ENCODE measurements at places on chromosomes 2 and 18.

- H3K27me3 ChIP-seq: no peaks in the 10 kb centered on the region
- no peak overlapping the region for H3K4me3 ChIP-seq
- H3K36me3 ChIP-seq: no peaks in the 10 kb centered on the region
- H3K27ac ChIP-seq: no peak overlapping the region
Measured at GRCh38 chr18:66769375-66769774, 165.5 kb upstream of the CDH19 start.

DNA sequence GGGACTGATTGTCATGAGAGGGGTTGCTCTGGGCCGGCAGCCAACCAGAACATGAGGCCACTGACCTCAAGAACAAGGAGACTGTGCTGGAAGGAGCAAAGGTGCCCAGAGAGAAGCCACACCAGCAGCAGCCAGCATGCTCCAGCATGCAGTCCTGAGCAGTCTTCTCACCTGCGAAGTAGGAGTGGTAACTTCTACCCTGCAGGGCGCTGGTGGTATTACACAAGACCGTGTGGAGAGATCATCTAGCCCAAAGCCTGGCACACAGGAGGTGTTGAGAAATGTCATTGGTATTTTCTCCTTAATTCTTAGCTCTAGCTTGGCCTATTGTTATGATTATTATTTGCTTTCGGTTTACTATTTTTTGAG, 132.7 kb downstream of the TSN start:
- H3K4me3 ChIP-seq: no peak overlapping the region
- DNase-seq: no peak
- H3K4me1 ChIP-seq: no peaks in the 10 kb centered on the region
- peaks cover 20% of the 10 kb centered on the region for H3K27me3 ChIP-seq

GRCh38 chr2:129233166-129233565, 746.3 kb upstream of the RAB6C start:
- no peaks in the 10 kb centered on the region for H3K36me3 ChIP-seq
- DNase-seq: no peak
- H3K27ac ChIP-seq: no peak overlapping the region
- H3K27me3 ChIP-seq: peaks cover 2% of the 10 kb centered on the region

- H3K4me3 ChIP-seq: no peak overlapping the region
- DNase-seq: no peak
- H3K27ac ChIP-seq: no peak overlapping the region
- H3K4me1 ChIP-seq: peaks cover 4% of the 10 kb centered on the region
- H3K27me3 ChIP-seq: no peaks in the 10 kb centered on the region
Measured at GRCh38 chr2:150931451-150931850, 330.2 kb downstream of the RBM43 start.

- DNase-seq: no peak
- H3K27me3 ChIP-seq: no peaks in the 10 kb centered on the region
- H3K27ac ChIP-seq: no peak overlapping the region
- H3K36me3 ChIP-seq: no peaks in the 10 kb centered on the region
- H3K4me1 ChIP-seq: no peaks in the 10 kb centered on the region
- no peak overlapping the region for H3K4me3 ChIP-seq
Measured at GRCh38 chr2:117760916-117761315, 53.6 kb upstream of the DDX18 start.

DNA sequence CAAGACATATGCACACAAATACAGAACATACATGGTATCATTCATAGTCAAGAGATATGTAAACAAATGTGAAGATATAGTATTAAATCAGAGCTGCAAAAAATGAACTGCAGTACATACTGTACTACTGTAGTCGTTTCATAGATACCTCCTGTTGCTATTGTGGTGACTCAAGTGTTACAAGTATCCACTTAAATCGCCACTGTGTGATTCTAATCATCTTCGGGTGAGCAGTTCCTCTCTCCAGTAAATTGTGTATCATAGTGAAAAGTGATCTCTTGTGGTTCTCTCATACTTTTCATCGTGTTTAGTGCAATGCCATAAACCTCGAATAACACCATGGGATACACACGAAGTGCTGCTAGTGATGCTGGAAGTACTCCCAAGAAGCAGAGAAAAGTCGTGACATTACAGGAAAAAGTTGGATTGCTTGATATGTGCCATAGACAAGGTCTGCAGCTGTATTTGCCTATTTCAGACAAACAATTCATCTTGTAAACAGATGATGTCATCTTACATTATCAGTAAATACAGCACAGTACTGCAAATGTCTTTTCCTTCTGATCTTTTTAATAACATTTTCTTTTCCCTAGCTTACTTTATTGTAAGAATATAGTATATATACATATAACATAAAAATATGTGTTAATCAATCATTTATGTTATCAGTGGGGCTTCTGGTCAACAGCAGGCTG, 222.2 kb downstream of the BCL11A start:
- H3K36me3 ChIP-seq: peaks cover 2% of the 10 kb centered on the region
- H3K27ac ChIP-seq: no peak overlapping the region
- no peak overlapping the region for H3K4me3 ChIP-seq
- no peak for DNase-seq
- H3K27me3 ChIP-seq: no peaks in the 10 kb centered on the region

DNA sequence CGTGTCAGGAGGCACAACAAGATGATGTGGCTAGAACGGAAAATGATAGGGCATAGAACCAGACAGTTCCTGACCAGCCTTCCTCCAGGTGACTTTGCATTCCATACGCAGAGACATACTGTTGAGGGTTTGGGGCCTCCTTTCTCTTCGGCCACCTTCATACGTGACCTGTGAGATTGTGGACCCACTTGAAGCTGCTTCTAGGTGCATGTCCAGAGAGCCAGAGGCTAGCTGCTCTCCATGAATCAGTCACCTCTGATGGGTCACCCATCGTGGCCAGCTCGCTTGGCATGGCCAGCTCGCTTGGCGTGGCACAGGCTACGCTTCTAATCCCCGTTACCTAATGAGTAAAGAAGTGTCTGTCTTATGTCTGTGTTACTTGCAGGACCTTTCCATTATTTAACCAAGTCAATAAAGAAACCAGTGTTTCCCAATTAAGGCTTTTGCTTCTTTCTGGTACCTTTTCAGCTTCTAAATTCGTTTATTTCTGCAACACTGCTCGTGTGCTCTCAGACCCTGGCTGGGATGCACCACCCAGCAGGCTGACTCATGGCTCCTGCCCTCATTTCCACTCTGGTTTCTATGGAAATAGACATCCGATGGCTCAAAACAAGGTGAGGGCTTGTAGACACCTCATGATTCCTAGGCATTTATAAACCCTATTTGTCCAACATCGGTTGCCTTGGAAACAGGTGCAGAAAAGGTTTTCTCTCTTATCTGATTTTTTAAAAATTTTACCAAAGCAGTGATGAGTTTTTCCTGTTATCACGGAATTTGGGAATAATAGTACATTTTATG, 86.7 kb upstream of the B3GNT7 start:
- H3K4me3 ChIP-seq: no peak overlapping the region
- H3K36me3 ChIP-seq: peaks cover 8% of the 10 kb centered on the region
- H3K27ac ChIP-seq: no peak overlapping the region
- peaks cover 6% of the 10 kb centered on the region for H3K4me1 ChIP-seq
- no peak for DNase-seq
- peaks cover 3% of the 10 kb centered on the region for H3K27me3 ChIP-seq

GRCh38 chr2:238911376-238912227, 63.7 kb downstream of the TWIST2 start:
- H3K27me3 ChIP-seq: peaks cover 12% of the 10 kb centered on the region
- no peak overlapping the region for H3K4me3 ChIP-seq
- no peak for DNase-seq
- H3K4me1 ChIP-seq: no peaks in the 10 kb centered on the region

DNA sequence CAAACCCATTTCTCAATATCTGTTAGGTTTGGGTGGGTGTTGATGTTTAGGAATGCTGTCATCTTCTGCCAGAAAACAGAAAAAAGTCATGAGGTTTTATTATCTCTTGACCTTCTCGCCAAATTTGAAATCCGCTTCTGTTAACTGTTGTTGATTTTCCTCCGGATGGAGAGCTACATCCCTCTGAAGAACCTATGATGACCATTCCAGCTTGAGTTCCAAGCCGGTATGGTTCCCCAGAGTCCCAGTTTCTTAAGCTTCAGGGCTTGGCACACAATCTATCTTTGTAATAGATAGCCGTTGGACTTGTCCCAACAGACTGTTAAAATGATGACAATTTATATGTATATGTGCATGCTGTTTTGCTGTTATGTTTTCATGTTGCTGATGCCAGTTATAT, 1201.0 kb downstream of the LRP1B start:
- no peak overlapping the region for H3K27ac ChIP-seq
- no peak overlapping the region for H3K4me3 ChIP-seq
- H3K4me1 ChIP-seq: no peaks in the 10 kb centered on the region
- no peaks in the 10 kb centered on the region for H3K36me3 ChIP-seq
- H3K27me3 ChIP-seq: no peaks in the 10 kb centered on the region
- no peak for DNase-seq

GRCh38 chr18:9694174-9694573, 13.9 kb upstream of the RAB31 start:
- H3K27ac ChIP-seq: no peak overlapping the region
- no peak for DNase-seq
- no peaks in the 10 kb centered on the region for H3K36me3 ChIP-seq
- H3K27me3 ChIP-seq: peaks cover 23% of the 10 kb centered on the region

GRCh38 chr2:236242057-236242495, 22.1 kb downstream of the ASB18 start:
- H3K27ac ChIP-seq: no peak overlapping the region
- DNase-seq: no peak
- peaks cover 51% of the 10 kb centered on the region for H3K27me3 ChIP-seq
- H3K4me3 ChIP-seq: no peak overlapping the region

- no peak overlapping the region for H3K27ac ChIP-seq
- peaks cover 23% of the 10 kb centered on the region for H3K27me3 ChIP-seq
- no peaks in the 10 kb centered on the region for H3K36me3 ChIP-seq
Measured at GRCh38 chr18:57983965-57984364, 60.1 kb upstream of the NEDD4L start.

GRCh38 chr2:45256867-45257641, 247.8 kb upstream of the SIX2 start:
- no peak for DNase-seq
- no peak overlapping the region for H3K4me3 ChIP-seq
- no peaks in the 10 kb centered on the region for H3K36me3 ChIP-seq
- H3K4me1 ChIP-seq: peaks cover 47% of the 10 kb centered on the region
- H3K27ac ChIP-seq: peak overlapping the region; percentile 75
- peaks cover 2% of the 10 kb centered on the region for H3K27me3 ChIP-seq

- no peak overlapping the region for H3K27ac ChIP-seq
- H3K27me3 ChIP-seq: peaks cover 3% of the 10 kb centered on the region
- no peak overlapping the region for H3K4me3 ChIP-seq
- no peaks in the 10 kb centered on the region for H3K36me3 ChIP-seq
Measured at GRCh38 chr2:4900861-4901770, 791.1 kb upstream of the SOX11 start.

DNA sequence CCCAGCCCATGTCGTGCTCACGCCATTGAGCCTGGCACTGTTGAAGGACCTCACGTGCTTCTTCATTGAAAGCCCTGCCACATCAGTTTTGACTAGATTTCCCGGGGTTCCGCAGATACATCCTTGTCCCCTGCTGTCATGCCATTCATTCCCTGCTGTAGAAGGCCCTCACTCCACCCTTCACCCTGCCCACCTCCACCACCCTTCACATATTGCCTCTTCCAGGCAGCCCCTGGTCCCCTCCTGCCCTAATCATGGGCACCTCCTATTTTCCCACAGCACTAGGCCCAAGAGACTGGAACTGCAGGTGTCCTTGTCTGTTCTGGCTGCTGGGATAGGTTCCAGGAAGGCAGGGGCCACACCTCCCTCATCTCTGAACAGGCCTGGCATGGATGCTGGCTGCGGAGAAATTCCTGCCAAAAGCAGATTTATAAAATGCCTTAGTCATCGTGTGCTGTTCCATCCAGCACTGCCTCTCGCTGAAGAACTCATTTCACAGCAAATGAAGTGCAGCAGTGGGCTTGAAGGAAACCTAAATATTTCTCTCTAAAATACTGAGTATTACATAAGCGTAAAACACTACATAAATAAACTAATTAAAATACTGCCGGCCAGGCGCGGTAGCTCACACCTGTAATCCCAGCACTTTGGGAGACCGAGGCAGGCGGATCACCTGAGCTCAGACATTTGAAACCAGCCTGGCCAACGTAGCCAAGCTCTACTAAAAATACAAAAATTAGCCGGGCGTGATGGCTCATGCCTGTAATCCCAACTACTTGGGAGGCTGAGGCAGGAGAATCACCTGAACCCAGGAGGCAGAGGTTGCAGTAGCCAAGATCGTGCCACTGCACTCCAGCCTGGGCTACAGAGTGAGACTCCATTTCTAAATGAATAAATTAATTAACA, 38.4 kb downstream of the EIF4E2 start:
- no peaks in the 10 kb centered on the region for H3K27me3 ChIP-seq
- H3K27ac ChIP-seq: no peak overlapping the region
- H3K4me3 ChIP-seq: no peak overlapping the region
- DNase-seq: no peak

GRCh38 chr2:9707008-9707407, 76.2 kb upstream of the YWHAQ start:
- H3K36me3 ChIP-seq: no peaks in the 10 kb centered on the region
- no peaks in the 10 kb centered on the region for H3K27me3 ChIP-seq
- no peak overlapping the region for H3K4me3 ChIP-seq
- no peak for DNase-seq
- peak overlapping the region; percentile 77 for H3K27ac ChIP-seq

DNA sequence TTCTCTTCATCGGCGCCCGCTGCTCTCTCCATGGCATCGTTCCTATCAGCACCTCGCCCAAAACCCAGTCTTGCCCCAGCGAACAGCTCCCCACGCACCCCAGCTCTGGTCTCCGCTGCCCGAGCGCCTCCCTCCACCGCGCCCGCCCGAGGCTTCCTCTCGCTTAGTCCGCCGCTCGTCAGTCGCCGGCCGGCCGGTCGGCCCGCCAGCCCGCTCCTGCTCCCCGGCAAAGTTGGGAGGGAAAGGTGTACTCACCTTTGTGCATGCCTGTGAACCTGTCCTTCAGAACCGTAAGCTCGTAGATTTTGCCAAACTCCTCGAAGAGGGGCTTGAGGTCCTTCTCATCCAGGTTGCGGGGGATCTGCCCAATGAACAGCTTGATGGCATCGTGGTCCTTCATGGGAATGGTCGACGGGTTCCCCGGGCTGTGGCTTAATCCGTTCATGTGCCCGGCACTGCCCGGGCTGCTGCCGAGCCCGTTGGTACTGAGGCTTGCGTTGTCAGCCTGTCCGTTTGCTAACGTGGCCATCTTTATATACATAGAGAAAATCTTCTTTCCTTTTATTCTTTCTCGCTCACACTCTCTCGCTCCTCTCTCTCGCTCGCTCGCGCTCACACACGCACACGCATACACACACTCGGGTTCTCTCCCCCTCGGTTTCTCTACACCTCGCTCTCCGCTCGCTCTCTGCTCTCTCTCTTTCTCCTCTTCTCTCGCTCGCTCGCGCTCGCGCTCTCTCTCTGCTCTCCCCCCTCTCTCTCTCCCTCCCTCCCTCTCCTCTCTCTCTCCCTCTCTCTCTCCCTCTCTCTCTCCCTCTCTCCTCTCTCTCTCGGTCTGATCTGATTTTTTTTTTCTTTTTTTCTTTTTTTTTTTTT, at the start of gene CELF4:
CELF4 (minus strand) TSS at position 698 of the 876 bp plus-strand sequence.
- DNase-seq: no peak
- H3K27me3 ChIP-seq: peaks cover 86% of the 10 kb centered on the region
- H3K36me3 ChIP-seq: no peaks in the 10 kb centered on the region
- H3K4me3 ChIP-seq: peak within 1 kb of the TSS; percentile 79
- peak within 1 kb of the TSS; percentile 74 for H3K27ac ChIP-seq

GRCh38 chr2:232611559-232612218, 21.7 kb upstream of the EFHD1 start:
- H3K36me3 ChIP-seq: no peaks in the 10 kb centered on the region
- no peak overlapping the region for H3K4me3 ChIP-seq
- peak; percentile 46 for DNase-seq
- H3K4me1 ChIP-seq: no peaks in the 10 kb centered on the region

Data from progenitor cell of endocrine pancreas (in vitro differentiated cells).